ENCODE measurements at places on chromosomes 1 and 21.

DNA sequence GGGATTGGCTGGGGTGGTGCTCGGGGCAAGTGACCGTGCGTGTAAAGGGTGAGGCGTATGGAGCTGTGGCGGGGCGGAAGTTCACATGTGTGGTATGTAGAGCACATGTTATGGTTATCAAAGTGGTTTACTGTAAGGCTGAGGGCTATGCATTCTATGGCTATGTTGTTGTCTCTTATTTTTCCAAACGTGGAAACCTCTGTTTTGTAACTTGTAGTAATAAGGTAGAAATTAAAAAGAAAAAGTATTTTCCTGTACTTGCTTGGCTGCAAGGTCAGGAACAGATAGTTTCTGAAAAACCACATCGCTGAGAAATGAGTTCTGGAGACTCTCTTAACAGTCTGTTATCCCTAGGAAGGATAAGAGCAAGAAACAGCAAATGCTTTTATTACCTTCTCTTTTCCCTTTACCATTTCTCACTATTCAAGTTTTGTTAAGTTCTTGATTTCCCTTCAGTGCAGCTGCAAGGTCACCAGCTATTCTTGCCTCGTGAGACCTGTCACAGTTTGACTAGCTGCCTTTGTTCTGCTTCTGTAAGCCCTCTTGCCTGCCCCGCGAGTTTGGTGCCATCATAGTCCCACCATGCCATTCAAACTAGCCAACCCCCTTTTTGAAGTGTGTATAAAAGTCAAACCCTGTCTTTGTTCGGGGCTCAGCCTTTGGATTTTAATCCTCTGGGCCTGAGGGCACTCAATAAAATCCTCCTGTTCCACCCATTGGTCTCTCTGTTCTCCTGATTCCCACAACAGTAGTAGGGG is 9.5 kb downstream of the RNU1-2 start:
- DNase-seq = peak; percentile 53

DNA sequence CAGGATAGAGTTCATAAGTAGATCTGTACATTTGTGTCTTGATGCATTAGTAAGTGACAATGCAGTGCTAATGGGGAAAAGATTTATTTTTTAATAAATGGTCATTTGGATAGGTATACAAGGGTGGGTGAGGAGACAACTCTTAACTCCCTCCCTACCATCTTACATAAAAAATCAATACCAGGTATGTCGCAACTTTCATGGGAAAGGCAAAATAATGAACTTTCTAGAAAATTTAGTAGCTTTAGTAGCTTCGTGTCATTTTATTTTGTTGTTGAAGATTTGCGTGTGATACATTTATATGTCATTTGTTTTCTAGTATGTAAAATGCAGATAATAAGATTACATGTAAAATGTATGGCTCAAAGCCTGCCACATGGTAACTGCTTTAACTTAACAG is 310.8 kb downstream of the RYR2 start:
- DNase-seq = no peak

GRCh38 chr1:82215056-82215852 is 414.5 kb downstream of the ADGRL2 start:
- DNase-seq = no peak

- DNase-seq = no peak
Observed at GRCh38 chr21:42558846-42559245, 45.2 kb downstream of the SLC37A1 start.

- DNase-seq = no peak
Observed at GRCh38 chr1:170071378-170071777, 3.1 kb downstream of the KIFAP3 start.

- DNase-seq = no peak
Observed at GRCh38 chr21:45540601-45540970, 1.7 kb downstream of the SLC19A1 start.

GRCh38 chr1:21289700-21290545 is at the start of gene ECE1:
Gene ECE1 (minus strand): TSS chr1:21290463. CDS start chr1:21290414, 49 bp downstream.
- peak; percentile 52 for DNase-seq

DNA sequence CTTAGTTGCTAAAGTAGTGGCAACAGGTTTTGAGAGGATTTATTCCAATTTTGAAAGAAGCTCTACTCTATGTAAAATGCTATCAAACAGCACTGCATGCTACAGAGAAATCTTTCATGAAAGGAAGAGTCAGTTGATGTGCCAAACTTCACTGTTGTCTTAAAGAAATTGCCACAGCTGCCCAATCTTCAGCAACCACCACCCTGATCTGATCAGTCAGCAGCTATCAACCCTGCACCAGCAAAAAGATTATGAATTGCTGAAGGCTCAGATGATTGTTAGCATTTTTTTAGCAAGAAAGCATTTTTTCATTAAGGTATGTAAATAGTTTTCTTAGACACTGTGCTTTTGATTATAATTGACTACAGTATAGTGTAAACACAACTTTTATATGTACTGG is 49.6 kb downstream of the SLC9C2 start:
- no peak for DNase-seq

- DNase-seq = no peak
Observed at GRCh38 chr1:40983286-40983685, 3.8 kb downstream of the CTPS1 start.

GRCh38 chr1:226406401-226406881 is 1.5 kb downstream of the PARP1 start:
- DNase-seq = no peak

Measured in activated naive CD8-positive, alpha-beta T cell treated with anti-CD3 and anti-CD28 coated beads, Interleukin-2, amount 50 U/mL, for 24 hours (primary cell).